ENCODE measurements at places on chromosomes 4 and X.

- no peak for DNase-seq
Measured at GRCh38 chr4:152996672-152997071, 60.5 kb downstream of the FHDC1 start.

DNA sequence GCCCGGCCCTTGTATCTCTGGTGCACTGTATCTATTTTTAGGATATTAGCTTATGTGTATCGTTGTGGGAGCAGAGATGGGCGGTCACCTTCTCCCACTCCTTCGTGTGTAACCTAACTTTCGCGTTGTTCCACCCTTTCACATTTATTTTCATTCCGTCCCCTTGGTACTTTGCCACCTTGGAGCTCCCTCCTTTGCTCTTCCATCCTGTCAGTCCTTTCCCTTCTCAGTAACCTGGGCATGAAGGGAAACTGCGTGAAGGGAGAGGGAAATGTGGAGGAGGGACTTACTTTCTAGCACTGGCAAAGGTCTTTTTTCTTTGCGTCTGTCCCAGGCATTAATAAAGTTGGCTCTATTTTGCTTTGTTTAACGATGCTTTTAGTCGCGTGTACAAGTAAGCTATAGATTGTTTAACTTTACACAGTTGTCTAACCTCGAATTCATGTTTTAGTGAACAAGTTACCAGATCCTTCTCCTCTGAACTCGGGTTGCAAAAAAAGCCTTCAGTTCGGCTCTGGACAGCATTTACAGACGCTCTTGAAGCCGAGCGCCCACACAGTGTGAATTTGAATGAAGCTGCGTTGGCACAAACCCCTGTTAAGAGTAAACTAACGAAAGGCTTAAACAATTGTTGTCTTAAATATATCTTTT is 3.9 kb downstream of the PCDH10 start:
- DNase-seq = no peak

DNA sequence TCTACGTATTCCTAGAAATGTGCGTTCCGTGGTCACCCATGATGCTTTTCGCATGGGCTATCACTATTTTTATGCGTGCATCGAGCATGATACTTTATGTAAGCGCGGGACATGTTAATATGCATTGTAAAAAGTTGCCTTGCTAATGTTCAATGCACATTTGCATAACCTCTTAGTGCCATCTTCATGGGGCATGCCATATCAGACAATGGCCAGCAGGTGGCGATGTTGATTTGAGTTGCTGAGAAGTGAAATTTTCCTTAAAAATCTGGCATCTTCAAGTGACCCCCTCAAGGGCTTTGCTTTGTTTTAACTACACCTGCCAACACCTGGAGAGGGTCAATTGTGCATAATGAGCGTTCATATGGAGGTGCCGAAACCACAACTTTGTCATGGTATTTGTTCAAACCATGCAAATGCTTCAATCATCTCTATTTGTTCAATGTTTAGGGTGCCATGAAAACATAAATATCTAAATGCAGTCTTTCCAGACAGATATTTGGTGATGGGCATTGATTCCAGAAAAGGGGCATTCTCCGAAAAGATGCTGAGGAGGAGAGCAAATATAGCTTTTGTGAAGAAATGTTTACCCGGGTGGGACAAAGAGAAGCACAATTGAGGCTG is 833.9 kb upstream of the PRKX start:
- peak; percentile 70 for DNase-seq

GRCh38 chr4:22501715-22502095 is 14.2 kb downstream of the ADGRA3 start:
- DNase-seq = no peak

DNA sequence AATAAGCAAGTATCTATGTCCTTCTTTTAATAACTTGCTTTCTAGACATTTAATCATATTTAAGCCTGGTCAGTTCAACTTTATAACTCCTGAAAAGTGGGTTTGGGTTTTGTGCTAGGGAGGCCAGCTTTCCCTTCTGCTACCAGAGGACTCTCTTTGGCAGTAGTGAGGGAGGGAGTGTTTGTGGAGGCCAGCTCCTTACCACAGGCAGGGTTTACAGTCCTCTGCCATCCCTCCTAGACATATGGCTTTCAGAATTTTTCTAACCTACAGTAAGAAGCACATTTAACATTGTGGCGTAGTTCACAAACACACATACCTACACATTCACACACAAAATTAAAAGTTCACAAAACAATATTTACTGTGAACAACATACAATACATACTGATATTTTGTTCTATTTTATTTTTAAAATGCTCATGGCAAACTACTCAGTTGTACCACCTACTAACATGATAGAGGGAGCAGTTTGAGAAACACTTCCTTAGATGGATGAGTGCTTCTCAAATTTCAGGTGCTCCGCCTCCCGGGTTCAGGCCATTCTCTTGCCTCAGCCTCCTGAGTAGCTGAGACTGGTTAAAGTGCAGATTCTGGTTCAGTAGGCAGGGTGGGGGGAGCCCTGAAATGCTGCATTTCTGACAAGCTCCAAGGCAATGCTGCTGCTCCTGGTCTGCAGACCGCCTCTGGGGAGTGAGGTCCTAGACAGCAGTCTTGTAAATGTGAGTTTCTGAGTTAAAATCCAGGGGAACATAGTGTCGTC is 86.7 kb downstream of the PTTG2 start:
- peak; percentile 4 for DNase-seq

DNA sequence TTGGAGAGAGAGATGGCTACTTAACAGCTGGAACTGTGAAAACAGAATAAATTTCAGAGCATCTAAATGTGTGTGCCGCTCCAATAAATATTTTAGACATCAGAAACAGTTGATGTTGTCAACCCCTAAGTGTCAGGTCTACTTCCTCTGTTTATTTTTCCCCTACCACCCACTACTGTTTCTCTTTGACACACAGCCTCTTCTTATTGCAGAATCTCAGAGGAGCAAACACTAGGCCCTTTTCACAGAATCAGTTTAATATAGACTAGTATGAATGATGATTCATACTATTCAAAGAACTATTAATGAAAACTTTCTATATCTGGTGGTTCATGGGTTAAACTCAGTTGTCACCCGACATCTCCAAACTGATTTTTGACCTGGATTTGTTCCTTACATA is 33.9 kb downstream of the NAA11 start:
- DNase-seq = no peak

DNA sequence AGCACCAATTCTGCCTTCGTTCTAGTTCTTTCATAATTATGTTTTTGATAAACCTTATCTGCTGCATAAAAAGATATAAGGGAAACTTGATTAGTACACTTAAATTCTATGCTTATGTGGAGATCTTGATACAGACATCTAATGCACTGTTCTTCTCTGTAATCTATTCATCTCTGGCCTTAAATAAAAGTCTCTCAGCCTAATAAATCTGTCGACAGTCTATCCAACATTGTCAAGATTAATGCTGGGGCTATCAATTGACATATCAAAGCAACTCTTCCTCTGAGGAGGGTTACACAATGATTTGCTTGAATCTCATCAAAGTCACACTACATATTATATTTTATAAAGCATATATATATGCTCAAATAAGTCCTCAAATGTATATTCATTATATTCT is 545.5 kb downstream of the SPOCK3 start:
- no peak for DNase-seq

GRCh38 chrX:111095974-111096895 is at the start of gene PAK3:
Gene PAK3 (plus strand): TSS chrX:111096191. CDS start chrX:111123104, 26,913 bp downstream.
- no peak for DNase-seq

GRCh38 chr4:123478859-123479345 is 82.3 kb downstream of the SPRY1 start:
- DNase-seq = no peak

DNA sequence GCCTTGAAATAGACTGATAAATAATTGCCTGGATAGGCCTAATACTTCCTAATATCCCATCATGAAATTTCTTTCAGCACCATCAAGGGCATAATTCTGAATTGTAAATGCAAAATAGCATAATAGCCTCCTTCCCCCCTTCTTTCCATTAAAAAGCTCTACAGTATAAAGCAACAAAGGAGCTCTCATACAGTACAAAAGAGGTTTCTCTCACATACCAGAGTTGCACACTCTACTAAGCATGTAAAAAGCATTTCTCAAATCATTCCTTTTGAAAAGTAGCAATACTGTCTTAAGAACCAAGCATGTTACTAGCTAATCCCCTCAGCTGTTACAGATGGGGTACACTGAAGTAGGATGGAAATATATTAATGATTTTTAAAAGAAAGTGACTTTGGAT is 509.0 kb downstream of the KLHL13 start:
- DNase-seq = no peak

DNA sequence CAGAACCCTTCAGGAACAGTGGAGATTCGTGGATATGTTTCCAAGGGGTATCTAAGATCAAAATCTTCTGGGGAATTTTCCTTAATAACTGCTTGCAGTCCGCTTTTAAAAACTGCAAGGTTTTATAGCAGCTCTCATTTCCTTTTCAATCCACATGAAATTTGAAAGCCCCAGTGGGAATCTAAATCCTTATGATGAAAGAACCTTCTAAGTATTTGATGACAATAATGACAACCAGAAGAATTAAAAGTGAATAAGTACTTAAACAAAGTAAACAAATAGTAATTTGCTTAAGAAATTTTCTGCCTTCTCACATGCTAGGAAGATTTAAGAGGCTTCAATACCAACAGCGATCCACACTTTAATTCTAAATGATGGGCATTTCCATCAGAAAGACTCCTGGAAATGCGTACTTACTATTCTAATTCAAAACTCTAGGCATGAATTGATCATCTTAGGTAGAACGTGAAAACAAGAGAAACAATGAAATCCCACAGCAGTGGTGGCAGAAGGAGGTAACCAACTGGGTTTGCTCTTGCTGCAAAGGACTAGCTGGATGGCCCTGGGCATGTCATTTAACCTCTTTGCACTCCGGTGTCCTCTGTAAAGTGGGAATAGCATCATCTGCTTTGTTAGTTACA is 37.6 kb upstream of the S100G start:
- DNase-seq = no peak

- no peak for DNase-seq
Measured at GRCh38 chr4:165684177-165684805, 188.7 kb upstream of the TLL1 start.

DNA sequence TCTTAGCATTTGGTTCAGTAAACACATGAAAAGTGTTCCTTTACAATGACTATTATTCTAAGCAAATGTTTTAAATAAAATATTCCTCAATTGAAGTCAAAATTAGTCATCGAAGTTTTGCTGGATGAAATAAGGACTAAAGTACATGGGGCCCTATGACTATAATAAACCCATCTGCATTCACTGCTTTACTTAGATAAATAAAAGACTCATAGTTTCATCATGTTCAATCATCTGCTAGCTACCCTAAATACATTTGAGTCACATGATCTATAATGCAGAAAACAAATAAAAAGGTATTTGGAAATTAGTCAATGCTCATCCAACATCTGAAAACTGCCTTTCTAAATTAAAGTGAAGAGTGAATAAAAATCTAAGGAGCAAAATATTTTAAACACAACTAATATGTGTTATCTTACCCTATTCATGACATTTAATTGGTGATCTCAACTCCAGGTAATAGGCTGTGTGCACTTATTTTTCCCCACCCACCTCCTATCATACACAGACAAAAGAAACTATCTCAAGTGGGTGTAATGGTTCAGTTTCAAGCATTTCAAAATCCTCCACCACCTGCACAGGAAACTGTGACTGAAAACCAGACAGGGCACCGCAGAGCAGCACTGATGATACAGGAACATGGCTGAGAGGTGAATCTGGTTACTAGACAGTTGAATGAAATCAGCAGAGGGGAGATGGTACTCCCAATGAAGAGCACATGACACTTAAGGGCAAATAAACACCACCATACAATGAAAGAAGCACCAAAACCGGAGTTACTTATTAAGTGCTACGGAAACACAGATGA is 78.6 kb downstream of the CAMK2D start:
- DNase-seq = no peak

DNA sequence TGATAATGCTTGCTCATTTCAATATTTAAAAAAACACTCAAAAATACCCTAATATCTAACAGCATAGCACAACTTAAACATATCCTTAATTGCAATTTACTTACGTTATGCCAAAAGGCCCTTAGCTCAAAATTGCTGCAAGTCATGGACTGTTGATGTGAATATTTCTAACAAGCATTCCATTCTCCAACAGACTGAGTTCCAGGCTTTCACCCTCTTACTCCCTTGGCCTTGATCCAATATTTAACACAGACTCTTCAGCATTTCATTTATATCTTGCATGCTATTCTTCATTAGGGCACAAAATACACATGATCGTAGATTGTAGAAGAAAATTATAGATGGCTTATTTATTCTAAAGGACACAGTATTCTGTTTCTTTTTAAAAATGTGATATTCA is 96.5 kb downstream of the RNF150 start:
- DNase-seq = no peak

DNA sequence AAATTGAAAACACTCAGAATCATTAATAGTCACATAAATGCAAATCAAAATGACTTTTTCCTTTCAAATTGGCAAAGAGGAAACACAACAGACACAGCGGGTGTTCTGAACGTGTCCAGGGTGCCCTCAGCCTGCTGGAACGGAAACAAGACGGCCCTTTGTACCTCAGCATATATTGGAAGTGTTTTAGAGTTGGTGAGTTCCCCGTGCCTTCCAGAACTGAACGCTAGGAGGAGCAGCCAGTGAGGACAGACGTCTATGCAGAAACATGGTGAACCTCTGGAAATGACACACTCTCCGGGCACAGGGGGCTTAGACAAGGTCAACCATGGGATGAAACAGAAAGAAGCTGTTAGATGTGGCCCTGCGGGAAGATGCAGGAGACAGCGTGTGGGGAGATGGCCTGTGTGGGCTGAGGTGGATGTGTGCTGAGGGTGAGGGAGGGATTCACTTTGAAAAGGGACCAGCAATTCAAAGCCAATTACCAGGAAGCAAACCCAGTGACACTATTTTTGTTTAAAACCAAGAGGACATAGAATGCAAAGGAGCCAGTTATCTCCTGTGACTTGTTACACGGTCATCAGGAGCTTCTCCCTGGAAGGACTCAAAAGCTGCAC is 40.4 kb downstream of the RNF212 start:
- peak; percentile 81 for DNase-seq

DNA sequence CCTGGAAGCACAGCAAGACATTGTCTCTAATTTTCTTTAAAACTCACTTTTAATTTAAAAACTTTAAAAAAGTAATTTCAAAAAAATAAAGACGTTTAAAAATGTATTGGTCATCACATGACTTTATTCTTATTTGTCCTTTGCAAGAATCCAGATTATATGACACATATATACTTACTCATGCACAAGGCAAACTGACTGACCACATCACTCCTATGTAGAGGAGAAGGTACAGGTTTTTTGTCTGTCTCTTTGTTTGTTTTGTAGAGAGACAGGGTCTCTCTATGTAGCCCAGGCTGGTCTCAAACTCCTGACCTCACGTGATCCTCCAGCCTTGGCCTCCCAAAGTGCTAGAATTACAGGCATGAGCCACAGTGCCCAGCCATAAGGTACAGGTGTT is 28.6 kb downstream of the MAML3 start:
- DNase-seq = no peak

- DNase-seq = no peak
Measured at GRCh38 chr4:4876945-4877661, 17.6 kb downstream of the MSX1 start.

- no peak for DNase-seq
Measured at GRCh38 chr4:7034262-7035081, 8.7 kb upstream of the TADA2B start.

Data from OCI-M1 (cell line).